ENCODE measurements at places on chromosomes 16 and 17.
A peak's percentile ranks its signal among the peaks of the same experiment; 100 is the strongest.

DNA sequence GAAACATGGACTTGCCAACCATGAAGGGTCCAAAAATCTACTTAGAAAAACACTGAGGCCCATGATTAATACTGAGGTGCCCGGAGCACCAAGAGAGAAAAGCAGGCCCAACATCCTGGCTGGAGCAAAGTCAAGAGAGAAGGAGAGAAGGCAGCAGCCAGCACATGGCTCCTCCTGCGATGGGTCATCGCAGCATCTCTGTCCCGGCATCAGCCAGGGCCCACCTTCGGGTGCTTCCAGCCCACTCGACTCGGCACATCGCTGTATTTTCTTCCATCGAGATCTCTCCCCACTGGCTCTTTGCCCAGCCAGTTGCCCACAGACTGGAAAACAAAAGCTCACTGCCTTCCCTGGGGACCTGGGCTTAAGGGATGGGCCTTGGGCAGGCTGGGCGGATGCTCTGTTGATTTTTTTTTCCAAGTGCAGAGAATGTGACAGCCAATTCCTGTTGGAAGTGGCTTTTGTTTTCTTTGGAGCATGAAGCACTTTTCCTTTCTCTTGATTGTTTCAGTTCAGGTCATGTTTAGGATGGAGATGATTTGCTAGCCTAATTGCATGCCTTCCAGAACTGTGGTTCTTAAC lies 58.1 kb downstream of the CYB5B start:
- no peak overlapping the region for H3K27ac ChIP-seq
- no peaks in the 10 kb centered on the region for H3K4me1 ChIP-seq
- DNase-seq: peak; percentile 20
- no peaks in the 10 kb centered on the region for H3K27me3 ChIP-seq
- H3K36me3 ChIP-seq: no peaks in the 10 kb centered on the region
- H3K4me3 ChIP-seq: no peak overlapping the region

DNA sequence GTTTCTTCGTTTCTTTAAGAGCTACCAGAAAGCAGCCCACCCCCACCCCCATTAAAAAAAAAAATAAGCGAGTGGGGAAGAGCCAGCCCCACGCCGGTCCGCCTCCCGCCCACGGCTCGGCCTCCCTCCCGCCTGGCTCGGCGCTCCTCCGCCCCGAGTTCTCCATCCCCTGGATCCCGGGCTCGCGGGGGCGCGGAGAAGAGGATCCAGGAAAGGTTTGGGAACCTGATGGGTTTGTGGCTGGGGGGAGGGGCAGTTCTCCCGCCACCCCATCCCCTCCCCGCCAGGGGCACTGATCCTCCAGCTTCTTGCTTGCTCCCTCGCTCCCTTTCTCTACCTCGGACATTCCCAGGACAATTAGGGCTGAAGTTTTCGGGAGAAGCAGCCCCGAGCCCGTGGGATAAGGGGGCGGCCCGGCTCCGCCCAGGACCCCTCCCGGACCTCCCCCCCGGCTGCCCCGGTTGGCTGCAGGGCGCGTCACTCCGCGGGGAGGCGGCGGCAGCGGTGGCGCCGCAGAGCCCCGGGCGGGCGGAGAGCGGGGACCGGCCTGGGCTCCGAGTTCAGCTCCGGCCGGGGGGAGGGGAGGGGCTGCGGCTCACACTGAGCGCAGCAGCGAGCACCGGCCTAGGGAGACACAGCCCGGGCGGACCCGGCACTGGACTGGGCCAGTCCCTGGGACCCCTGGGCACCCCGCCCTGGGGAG lies 1.0 kb upstream of the SALL1 start:
- H3K36me3 ChIP-seq: no peaks in the 10 kb centered on the region
- H3K4me1 ChIP-seq: peaks cover 42% of the 10 kb centered on the region
- peak overlapping the region; percentile 22 for H3K4me3 ChIP-seq

DNA sequence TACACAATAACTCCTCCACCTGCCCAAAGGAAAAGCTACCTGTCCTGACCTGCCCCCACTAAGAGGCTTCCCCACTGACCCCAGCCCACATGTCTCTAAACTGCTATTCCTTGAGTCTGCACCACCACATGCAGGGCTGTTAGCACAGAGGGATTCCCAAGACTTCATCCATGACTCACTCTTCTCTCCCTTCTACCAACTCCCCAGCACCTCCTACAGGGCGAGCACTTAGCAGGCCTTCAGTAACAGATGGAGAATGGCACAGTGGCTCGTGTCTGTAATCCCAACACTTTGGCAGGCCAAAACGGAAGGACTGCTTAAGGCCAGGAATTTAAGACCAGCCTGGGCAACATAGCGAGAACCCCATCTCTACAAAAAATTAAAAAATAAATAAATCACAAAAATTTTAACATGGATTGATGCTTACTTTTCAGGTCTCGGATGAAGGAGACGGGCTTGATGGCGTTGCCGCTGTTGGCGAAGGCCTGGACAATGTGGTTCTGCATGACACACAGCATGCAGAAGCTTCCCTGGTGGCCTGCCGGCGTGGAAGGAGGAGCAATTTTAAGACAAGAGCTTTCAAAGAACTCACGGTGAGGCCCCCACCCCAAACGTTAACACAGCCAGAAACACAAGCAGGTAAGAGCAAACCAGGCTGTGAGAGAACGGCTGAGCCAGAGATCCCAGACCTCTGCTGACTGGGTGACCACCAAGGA lies 12.0 kb downstream of the USP36 start:
- no peak overlapping the region for H3K4me3 ChIP-seq
- H3K27me3 ChIP-seq: no peaks in the 10 kb centered on the region
- H3K4me1 ChIP-seq: no peaks in the 10 kb centered on the region
- no peak for DNase-seq

- DNase-seq: no peak
- H3K4me3 ChIP-seq: no peak overlapping the region
- H3K4me1 ChIP-seq: no peaks in the 10 kb centered on the region
- no peaks in the 10 kb centered on the region for H3K36me3 ChIP-seq
- no peaks in the 10 kb centered on the region for H3K27me3 ChIP-seq
- H3K27ac ChIP-seq: peak overlapping the region; percentile 57
Measured at GRCh38 chr17:31310886-31311285, 3.0 kb downstream of the EVI2B start.

GRCh38 chr16:85372627-85373372 lies 240.3 kb upstream of the GSE1 start:
- no peak overlapping the region for H3K4me3 ChIP-seq
- no peak overlapping the region for H3K27ac ChIP-seq
- peak; percentile 65 for DNase-seq
- H3K4me1 ChIP-seq: peaks cover 23% of the 10 kb centered on the region
- no peaks in the 10 kb centered on the region for H3K27me3 ChIP-seq

GRCh38 chr17:73620414-73620813 lies 23.8 kb downstream of the SDK2 start:
- no peak for DNase-seq
- H3K4me3 ChIP-seq: no peak overlapping the region
- H3K27ac ChIP-seq: no peak overlapping the region
- H3K27me3 ChIP-seq: no peaks in the 10 kb centered on the region

DNA sequence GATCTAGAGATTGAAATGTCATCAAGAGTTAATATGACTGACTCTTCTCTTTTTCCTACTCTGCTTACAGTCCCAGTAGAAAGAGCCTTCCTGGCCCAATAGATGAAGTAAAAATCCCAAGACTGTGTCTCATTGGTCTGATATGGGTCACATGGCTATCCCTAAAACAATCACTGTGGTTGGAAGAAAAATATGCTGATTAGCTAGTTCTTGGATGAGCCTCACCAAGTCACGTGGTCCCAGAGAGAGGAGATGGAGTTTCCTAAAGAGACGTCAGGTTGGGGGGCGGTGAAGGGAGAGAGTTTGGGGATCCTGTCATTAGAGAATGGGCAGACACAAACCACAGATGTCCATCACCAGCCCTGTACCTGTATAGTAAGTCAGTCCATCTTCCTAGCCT lies 466.3 kb downstream of the HAPSTR1 start:
- H3K27me3 ChIP-seq: no peaks in the 10 kb centered on the region
- no peaks in the 10 kb centered on the region for H3K36me3 ChIP-seq
- no peak overlapping the region for H3K27ac ChIP-seq
- H3K4me3 ChIP-seq: no peak overlapping the region
- DNase-seq: no peak

GRCh38 chr16:22372882-22373661 lies 1.3 kb downstream of the CDR2 start:
- no peaks in the 10 kb centered on the region for H3K27me3 ChIP-seq
- DNase-seq: no peak
- H3K27ac ChIP-seq: peak overlapping the region; percentile 87
- H3K4me1 ChIP-seq: peaks cover 60% of the 10 kb centered on the region
- H3K36me3 ChIP-seq: no peaks in the 10 kb centered on the region

DNA sequence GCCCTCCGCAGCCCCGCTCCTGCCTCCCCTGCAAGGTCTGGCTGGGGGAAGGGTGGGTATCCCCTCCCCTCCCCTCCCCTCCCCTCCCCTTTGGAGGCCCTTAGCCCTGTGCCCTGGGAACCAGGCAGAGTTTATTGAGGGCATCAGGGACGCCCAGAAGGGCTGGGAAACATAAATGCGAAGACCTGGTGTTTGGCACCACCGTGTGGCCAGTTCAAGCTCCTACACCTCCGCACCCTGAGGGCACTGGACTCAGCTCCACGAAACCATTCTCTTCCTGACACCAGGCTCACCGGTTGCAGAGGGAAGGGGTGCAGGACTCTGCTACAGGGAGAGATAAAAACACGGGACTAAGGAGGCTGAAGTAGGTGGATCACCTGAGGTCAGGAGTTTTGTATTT lies 1.0 kb upstream of the AIPL1 start:
- H3K4me1 ChIP-seq: no peaks in the 10 kb centered on the region
- H3K27me3 ChIP-seq: no peaks in the 10 kb centered on the region
- H3K27ac ChIP-seq: no peak overlapping the region
- no peaks in the 10 kb centered on the region for H3K36me3 ChIP-seq
- DNase-seq: peak; percentile 65

DNA sequence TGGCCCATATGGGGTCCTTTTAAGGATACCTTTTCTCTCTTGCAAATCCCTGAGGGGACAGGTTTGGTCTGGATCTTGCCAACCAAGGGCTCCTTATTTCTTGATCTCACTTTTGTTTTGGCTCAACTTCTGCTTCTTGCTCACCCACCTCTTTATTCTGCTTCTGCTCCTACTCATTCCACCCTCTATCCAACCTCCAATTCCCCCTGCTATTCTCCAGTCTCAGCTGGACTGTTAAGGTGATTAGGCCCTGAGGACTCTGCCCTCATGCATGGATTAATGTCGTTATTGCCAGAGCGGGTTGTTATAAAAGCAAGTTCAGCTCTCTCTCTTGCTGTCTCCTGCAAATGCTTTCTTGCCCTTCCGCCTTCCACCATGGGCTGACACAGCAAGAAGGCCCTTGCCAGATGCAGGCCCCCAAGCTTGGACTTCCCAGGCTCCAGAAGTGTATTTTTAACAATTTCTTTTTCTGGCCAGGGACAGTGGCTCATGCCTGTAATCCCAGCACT lies 29.8 kb downstream of the LAT start:
- no peaks in the 10 kb centered on the region for H3K27me3 ChIP-seq
- no peak overlapping the region for H3K27ac ChIP-seq
- no peaks in the 10 kb centered on the region for H3K4me1 ChIP-seq

GRCh38 chr17:44416558-44417289 lies 27.3 kb upstream of the ITGA2B start:
- DNase-seq: no peak
- peak overlapping the region; percentile 18 for H3K27ac ChIP-seq
- no peaks in the 10 kb centered on the region for H3K27me3 ChIP-seq
- H3K4me1 ChIP-seq: peaks cover 6% of the 10 kb centered on the region

- H3K27ac ChIP-seq: peak overlapping the region; percentile 40
- no peaks in the 10 kb centered on the region for H3K27me3 ChIP-seq
- peaks cover 13% of the 10 kb centered on the region for H3K4me1 ChIP-seq
- no peak overlapping the region for H3K4me3 ChIP-seq
Measured at GRCh38 chr17:77735081-77735565, 223.4 kb upstream of the TNRC6C start.

DNA sequence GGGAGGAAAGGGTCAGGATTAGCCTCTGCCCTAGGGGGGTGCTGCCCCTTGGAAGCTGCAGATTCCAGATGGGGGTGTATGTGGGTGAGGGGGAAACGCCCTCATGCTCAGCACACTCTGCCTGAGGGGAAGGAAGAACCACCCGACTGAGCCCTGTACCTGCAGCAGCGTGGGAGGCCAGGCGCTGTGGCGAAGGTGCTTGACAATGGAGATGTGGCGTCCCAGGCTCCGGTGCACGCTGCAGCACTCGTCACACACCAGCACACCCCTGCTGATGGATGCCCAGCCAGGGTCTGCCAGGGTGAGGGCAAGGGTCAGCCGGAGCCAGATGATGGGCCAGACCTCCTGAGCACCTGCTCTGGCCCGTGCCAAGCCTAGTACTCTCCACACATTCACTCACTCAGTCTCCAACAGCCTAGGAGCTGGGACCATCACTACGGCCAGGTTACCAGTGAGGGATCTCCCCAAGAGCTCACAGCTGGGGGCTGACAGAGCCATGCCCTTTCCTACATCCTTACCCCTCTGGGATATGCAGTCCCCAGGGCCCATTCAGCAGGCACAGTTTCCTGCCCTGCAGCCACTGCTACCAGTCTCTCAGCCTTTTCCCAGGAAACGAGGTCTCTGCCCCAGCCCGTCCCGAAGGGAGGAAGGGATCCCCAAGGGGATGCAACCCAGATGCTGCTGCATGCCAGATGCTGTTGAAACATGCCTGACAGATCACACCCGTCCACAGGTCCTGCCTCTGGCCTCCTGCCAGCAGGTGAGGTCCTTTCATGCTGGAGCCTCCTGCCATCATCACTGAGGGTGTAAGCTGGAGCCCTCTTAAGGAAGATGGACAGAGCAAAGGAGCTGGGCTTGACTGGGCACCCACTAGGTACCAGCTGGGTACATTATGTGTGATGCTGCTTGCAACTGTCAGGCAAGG lies 5.9 kb downstream of the GIT1 start:
- H3K36me3 ChIP-seq: no peaks in the 10 kb centered on the region
- H3K27ac ChIP-seq: no peak overlapping the region
- H3K27me3 ChIP-seq: no peaks in the 10 kb centered on the region

DNA sequence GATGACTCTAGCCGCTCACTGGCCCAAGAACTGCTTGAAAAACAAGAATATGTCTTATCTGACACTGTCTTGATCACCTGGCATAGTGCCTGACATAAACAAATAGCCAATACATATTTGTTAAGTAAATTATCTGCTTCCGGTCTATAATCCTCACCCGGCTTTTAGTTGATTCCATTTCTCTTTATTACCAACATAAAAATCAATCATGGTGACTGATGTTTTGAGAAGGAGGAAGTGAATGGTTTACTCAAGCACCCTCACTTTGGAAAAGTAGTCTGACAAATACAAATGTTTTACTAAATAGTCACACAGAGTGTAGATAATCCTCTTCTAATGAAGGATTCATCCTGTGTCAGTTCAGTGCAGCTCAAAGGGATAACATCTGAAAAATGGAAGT lies 47.0 kb downstream of the SKAP1 start:
- no peaks in the 10 kb centered on the region for H3K4me1 ChIP-seq
- no peak overlapping the region for H3K4me3 ChIP-seq
- no peaks in the 10 kb centered on the region for H3K36me3 ChIP-seq
- DNase-seq: no peak
- H3K27me3 ChIP-seq: no peaks in the 10 kb centered on the region
- H3K27ac ChIP-seq: no peak overlapping the region

Data from body of pancreas (tissue), 4 donors.